ENCODE measurements at places on chromosomes 2 and 18.

- no peak for DNase-seq
Measured at GRCh38 chr2:207316906-207317305, 151.2 kb upstream of the KLF7 start.

DNA sequence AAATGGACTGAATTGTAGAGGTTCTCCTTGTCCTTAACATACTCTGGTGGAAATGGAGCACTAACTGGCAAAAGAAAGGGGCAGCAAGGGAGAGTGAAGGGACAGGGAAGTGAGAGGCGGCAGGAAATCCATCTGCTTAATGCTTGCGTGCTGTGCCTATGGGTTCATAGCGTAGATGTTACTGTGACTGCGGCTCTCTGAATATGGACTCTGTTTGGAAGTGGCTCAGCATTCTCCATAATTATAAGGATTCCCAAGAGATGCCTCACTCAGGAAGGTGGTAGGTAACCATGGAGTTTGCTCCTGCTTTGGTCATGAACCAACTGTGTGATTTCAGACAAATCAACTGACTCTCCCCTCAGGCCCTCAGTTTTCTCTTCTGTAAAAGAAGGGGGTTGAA, 50.0 kb downstream of the MYO3B start:
- DNase-seq = no peak

DNA sequence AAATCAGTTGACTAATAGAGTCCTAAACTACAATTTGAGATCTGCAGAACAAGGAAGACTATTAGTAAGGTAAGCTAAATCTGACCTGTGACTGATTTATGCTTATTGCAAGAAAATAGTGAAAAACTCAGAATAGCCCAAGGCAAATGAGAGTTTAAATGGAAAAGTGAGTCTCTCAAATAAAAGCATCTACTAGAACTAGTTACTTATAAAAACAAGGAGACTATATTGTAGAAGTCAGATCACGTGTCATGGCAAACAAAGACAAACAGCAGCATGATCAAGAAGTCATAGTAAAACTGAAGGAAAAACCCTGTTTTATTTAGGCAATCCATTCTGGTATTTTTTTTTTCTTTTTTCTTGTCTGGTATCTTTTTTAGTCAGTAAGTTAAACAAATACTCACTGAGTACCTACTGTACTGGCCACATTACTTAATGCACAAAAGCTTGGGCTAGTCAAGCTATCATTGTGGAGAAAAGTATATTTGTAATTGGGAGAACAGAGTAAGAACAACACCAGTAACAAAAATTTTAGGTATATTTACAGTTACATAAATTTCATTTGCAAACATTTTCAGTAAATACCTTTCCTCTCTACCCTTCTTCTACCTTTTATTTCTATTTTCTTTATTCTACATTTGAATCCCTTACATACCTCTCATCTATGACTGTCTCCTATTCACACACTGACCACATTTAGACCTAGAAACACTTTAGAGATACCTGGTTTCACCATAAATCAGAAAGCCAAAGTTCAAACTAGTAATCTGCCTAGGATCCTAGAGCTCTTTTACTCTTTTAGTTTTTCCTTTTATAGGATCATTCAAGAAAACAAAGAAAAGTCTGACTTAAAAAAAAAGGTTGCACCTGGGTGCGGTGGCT, 23.7 kb downstream of the CCDC88A start:
- no peak for DNase-seq

DNA sequence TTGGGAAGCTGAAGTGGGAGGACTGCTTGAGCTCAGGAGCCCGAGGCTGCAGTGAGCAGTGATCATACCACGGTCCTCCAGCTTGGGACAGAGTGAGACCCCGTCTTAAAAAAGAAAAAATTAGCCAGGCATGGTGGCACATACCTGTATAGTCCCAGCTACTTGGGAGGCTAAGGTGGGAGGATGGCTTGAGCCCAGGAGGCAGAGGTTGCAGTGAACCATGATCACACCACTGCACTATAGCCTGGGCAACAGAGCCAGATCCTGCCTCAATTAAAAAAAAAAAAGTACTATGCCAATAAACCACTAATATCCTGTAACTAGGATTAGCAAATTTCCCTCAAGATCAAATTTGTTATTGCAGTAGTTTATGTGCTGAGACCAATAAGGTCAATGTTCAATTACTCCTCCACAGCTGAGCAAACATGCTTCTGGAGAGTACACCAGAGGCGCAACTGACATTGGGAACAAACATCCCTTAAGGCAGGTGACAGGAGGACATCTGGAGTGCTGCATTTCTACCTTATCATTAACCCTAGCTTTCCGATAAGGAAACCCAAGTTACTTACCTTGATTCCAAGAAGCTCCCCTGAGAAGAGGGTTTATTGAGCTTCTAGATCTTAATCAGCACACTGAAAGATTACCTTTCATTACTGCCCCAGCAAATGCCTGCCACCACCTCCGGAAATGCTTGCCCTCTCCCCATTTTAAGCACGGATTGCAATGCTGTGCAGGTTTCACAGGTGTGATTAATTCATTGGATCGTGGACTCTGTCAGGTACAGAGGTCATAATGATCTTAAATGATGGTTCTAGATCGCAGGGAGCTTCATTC, 26.2 kb downstream of the MGAT4A start:
- no peak for DNase-seq

- DNase-seq = no peak
Measured at GRCh38 chr2:217409949-217410680, 550.3 kb upstream of the TNP1 start.

DNA sequence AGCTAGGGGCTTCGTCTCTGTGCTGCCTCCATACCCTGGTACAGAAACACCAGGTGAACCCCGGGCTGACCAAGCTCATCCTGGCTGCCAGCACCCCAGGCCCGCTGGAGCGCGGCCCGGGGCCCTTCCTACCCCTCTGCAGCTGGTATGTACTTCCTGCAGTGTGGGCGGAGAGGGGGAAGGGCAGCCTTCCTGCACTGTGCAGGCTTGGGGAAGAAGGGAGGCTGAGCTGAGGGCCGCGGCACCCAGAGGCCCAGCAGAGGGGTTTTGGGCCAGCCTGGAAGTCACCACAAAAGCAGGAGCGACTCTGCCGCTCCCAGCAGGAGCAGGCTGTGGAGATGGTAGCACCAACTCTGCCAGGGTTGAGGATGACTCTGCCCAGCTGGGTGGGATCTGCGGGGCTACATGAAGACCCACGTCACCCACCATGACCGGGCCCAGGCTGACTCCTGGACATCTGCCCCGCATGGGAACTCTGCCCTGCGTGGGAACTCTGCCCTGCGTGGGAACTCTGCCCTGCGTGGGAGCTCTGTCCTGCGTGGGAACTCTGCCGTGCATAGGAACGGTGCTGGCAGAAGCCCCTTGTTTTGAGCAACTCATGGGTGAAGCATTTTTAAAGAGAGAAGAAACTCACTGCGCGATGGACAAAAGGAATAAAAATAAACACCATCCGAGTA, 273.3 kb downstream of the NDUFA10 start:
- no peak for DNase-seq

GRCh38 chr2:72757177-72757775, 68.6 kb downstream of the EXOC6B start:
- DNase-seq = peak; percentile 30

DNA sequence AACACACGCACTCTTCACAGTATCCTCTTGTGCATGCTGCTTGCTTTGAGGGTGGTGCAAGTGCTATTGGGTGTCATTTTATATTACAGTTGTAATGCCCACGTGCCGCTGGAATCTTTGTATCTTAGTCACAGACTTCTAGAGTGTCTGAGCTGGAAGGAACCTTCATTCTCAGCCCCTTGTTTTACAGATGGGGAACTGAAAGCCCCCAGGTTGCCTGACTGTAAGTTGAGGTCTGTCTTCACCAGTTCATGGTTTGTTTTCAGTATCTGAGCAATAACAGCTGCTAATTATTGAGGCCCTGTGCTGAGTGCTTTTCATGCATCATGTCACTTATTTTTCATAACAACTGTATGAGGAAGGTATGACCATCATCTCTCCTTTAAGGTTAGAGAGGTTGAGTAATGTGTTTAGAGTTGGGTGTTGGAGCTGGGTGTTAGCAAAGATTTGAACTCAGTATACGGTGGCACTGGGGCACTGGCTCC, 77.0 kb downstream of the PRKCE start:
- no peak for DNase-seq

DNA sequence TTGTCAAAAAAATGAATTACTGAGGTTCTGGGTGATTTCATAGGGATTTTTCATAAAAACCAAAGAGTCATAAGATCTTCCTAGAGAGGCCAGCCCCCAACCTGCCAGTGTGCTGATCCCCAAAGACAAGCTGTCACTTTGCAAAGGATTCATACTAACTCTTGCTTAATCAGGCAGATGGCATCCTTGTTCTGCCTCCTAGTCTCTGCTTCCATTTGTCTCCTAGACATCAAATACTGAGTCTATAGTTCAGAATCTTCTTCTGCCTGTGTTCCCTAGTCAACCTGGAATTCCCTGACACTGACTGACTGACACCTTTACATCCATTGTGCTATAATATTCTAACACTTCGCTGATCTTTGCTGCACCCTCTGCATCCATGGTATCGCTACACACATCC, 84.9 kb downstream of the SLC8A1 start:
- DNase-seq = no peak

DNA sequence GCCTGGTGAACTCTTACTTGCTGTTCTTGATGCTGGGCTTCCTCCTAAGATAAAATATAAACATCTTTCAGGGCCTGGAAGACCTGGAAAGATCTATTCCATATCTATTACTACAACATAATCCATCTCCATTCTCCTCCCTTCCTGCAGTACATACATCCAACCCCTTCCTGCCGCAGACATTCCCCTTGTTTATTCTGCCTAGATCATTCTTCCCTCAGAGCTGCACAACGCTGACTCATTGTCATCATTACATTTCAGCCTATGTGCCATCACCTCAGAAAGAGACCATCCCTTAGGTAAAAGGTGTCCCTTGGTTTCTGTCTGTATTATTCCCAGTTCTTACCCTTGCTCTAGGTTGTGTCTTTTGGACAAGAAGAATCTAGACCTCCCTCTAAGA, 2.5 kb upstream of the CDH7 start:
- DNase-seq = no peak

- DNase-seq = no peak
Measured at GRCh38 chr2:208793434-208793833, 386.8 kb downstream of the PTH2R start.

- peak; percentile 31 for DNase-seq
Measured at GRCh38 chr2:189234991-189235390, 55.4 kb upstream of the COL5A2 start.

DNA sequence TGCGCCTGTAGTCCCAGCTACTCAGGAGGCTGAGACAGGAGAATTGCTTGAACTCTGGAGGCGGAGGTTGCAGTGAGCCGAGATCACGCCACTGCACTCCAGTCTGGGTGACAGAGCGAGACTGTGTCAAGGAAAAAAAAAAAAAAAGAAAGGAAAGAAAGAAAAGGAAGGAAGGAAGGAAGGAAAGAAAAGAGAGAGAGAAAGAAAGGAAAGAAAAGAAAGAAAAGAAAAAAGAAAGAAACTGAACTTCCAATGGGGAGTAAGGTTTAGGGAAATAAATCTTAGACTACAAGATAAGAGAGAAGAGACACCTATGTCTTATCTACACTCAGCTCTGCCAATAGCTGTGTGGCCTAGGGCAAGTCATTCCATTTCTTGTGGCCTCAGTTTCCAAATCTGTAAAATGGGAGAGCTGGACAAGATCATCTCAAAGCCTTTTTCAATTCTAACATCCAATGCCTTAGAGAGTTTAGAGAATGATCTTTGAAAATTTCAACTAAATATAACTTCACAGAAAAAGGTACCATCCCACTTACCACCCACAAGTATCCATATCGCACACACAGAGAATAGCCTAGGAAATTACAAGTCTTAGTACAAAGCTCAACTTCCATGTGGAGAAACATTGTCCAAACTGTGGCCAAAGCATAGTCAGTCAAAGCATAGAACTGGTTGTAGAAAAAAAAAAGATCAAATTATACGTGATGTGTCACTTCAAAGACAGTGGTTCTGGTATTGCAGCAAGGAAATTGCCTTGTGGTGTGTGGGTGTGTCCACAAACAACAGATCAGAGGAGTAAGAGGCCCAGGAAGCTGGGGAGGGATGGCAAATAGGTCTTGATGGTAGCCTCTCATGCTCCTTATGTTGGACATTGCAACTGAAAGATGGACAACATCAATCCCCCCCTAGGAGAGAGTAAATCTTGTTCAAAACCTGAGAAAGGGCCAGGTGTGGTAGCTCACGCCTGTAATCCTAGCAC, 42.4 kb downstream of the SLC14A2 start:
- DNase-seq = peak; percentile 19

GRCh38 chr2:66522611-66523376, 87.9 kb downstream of the MEIS1 start:
- DNase-seq = no peak

- no peak for DNase-seq
Measured at GRCh38 chr2:42446503-42447271, 47.1 kb downstream of the KCNG3 start.

GRCh38 chr2:37581433-37581832, 90.0 kb downstream of the CDC42EP3 start:
- no peak for DNase-seq

DNA sequence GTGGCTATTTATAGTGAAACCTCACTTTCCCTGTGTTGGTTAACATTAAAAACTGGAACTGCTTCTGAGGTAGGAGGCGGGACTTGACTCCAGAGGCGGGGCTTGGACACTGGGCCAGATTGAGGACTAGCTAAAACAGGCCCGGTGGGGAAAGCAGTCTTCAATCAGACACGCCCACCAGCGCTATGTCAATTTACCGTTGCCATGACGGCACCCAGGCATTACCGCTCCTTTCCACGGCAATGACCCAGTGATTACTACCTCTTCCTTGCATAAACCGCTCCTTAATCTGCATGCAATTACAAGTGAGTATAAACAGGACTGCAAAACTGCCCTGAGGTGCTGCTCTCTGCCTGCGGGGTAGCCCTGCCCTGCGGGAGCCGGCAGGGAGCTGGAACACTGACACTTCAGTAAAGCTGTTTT, 35.3 kb downstream of the LRRFIP1 start:
- peak; percentile 88 for DNase-seq

- DNase-seq = no peak
Measured at GRCh38 chr2:207465894-207466293, 63.9 kb upstream of the CREB1 start.

- peak; percentile 67 for DNase-seq
Measured at GRCh38 chr2:44358503-44358902, 2.8 kb downstream of the PREPL start.

DNA sequence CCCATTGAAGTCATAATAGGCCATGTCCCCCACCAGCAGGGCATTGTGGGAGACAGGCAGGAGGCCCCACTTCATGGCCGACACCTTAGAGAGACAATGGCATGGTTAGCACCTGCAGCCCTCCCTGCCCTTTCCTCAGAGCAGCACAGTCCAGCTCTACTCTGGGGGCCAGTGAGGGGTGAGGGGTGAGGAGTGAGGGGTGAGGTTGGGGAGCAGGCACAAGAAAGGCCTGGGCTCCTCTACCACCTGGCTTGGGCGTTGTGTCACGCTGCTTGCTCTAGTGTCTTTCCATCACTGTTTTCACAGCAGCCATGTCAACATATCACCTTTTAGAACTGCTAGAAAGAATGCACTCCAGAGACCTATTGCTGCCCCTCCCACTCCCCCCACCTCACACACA, 77.2 kb downstream of the ADD2 start:
- no peak for DNase-seq

GRCh38 chr18:68991286-68991685, 193.4 kb downstream of the CCDC102B start:
- no peak for DNase-seq

All from EL (cell line).